Trophoblast cell (in vitro differentiated cells and primary cell): ENCODE measurements at places on chromosomes 6 and 20.

GRCh38 chr6:137944793-137945498 is 77.9 kb downstream of the TNFAIP3 start:
- DNase-seq, result no peak

DNA sequence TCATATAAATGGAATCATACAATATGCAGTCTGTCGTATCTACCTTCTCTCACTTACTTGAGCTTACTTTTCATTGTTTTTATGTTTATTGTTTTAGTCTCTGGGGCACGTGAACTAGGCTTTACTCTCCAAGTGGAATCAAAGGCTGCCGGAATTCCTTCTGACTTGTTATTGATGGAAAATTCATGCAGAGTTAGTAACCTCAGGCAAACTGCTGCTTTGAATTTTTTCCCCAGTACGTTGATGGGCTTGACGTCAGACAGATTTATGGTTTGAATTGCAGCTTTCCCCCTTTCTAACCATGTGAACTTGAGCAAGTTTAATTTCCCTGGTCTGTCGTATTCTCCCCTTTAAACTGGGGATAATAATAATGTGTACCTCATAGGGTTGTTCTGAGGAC is 68.6 kb downstream of the ZDHHC14 start:
- peak; percentile 81 for DNase-seq

DNA sequence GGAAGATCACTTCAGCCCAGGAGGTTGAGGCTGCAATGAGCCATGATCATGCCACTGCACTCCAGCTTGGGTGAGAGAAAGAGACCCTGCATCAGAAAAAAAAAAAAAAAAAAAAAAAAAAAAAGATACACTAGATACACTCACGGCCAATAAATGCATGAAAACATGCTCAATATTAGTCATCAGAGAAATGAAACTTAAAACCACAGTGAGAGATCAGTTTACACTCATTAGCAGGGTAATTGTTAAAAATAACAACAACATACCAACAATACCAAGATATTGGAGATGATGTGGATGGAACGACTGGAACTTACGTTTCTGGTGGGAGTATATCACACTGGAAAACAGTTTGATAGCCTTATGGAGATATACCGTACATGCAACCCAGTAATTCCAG is 29.9 kb downstream of the HS3ST5 start:
- no peak for DNase-seq

DNA sequence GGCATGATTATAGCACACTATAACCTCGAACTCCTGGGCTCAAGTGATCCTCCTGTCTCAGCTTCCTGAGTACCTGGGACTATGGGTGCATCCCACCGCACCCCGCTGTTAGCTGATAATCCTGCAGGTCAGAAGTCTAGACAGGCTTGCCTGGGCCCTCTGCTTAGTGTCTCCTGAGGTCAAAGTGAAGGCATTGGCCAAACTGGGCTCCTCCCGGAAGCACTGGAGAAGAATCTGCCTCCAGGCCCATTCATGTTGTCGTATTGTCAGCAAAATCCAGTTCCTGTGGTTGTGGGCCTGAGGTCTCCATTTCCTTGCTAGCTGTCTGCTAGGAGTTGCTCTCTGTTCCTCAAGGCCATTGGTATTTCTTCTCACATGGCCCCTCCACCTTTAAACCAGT is 6.3 kb upstream of the MROH8 start:
- DNase-seq, result peak; percentile 7

DNA sequence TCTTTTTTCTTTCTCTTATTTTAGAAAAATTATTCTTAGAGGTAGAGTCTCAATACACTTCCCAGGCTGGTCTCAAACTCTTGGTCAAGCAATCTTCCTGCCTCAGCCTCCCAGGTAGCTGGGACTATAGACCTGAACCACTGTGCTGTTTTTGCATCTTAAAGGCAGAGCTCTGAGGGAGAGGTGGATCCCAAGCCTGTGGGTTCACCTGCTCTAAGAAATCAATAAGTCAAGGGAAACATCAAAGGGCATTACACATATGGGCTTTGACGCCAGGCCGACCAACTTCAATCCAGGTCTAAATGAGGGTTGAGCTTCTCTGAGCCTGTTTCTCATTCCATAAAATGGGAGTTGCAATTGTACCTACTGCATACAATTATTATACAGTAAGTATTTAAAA is 223.9 kb downstream of the LY86 start:
- no peak for DNase-seq
